Spleen (tissue), 13 donors: ENCODE measurements at places on chromosomes 1 and 21. TPM values are rescaled to one million over a fixed set of nuclear protein-coding genes. Genes with fewer than 3 reads are reported as not detected.

DNA sequence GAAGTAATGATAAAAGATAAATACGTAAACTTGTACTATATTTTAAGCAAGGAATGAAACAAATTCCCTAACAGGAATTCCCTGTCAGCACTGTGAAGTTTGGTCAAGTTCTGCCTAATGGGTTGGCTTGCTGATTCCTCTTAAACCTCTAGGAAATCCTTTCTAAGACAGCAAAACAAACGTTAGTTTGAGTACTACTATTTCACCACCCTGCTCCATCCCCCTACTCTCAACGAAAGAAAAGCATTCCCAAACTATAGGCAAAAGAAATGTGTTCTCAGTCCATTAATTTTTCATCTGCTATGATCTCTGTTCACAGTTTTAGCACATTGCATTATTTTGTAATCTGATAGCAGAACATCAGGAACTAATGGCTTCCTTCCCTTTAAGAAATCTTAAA is 16.1 kb downstream of the SERPINC1 start:
- no peak overlapping the region for H3K27ac ChIP-seq
- no peak for DNase-seq
- H3K36me3 ChIP-seq: no peaks in the 10 kb centered on the region
- no peaks in the 10 kb centered on the region for H3K27me3 ChIP-seq
- no peak overlapping the region for H3K4me3 ChIP-seq

GRCh38 chr1:192973202-192973601 is 86.0 kb downstream of the UCHL5 start:
- H3K27me3 ChIP-seq: no peaks in the 10 kb centered on the region
- DNase-seq: no peak
- H3K4me1 ChIP-seq: no peaks in the 10 kb centered on the region
- H3K4me3 ChIP-seq: no peak overlapping the region

GRCh38 chr21:15688809-15689208 is 41.0 kb upstream of the USP25 start:
- peaks cover 35% of the 10 kb centered on the region for H3K4me1 ChIP-seq
- no peak overlapping the region for H3K27ac ChIP-seq
- no peak for DNase-seq
- no peaks in the 10 kb centered on the region for H3K36me3 ChIP-seq

DNA sequence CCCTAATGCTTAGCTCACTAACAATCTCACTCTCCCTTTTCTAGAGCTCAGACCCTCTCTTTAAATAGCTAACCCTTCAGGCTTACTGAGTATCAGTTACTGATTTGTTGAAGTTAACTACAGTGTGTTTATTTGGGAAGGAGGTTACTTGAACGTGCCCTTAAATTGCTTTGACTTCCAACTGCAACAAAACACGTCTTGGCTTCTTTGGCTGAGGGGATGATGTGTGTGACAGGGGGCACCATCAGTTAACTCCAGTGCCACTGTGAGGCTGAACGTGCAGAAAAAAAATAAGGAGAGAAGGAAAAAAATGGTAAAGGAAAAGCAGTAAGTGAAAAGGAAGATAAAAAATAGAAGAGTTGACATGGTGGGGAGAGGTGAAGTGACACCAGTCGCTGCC is 75.1 kb upstream of the NRIP1 start:
- no peaks in the 10 kb centered on the region for H3K36me3 ChIP-seq
- no peak overlapping the region for H3K27ac ChIP-seq
- H3K4me3 ChIP-seq: no peak overlapping the region
- no peaks in the 10 kb centered on the region for H3K27me3 ChIP-seq
- peaks cover 8% of the 10 kb centered on the region for H3K4me1 ChIP-seq

DNA sequence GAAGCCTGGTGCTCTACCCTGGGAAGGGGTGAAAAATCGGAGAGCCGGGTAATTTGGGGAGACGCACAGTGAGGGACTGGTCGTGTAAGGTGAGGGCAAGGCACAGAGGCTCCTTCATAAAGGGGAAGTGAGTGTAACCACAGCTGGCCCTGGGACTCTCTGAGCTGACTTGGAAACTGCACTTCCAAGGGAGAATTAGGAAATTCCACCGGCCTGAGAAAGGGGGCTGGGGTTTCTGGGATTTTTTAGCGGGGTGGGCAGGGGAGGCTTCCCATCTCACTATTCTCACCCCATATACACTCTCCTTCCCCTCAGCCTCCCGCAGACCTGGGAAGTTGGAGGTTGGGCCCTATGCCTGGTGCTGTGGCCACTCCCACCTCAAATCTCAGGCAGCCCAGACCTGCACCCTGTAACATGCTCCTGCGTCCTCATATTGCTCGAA is 88.3 kb upstream of the IPO9 start:
- no peak overlapping the region for H3K27ac ChIP-seq
- H3K4me1 ChIP-seq: peaks cover 30% of the 10 kb centered on the region
- H3K27me3 ChIP-seq: peaks cover 5% of the 10 kb centered on the region

The INAVA gene
- 0.87 TPM for total RNA-seq

The DMRTB1 gene
- total RNA-seq: not detected

- no peak overlapping the region for H3K27ac ChIP-seq
- DNase-seq: no peak
- H3K4me1 ChIP-seq: no peaks in the 10 kb centered on the region
- no peak overlapping the region for H3K4me3 ChIP-seq
These were observed 21.3 kb upstream of the KCNE2 start for GRCh38 chr21:34342476-34342875.

GRCh38 chr1:12201352-12202189 is 28.3 kb upstream of the VPS13D start:
- peak; percentile 79 for DNase-seq
- peaks cover 62% of the 10 kb centered on the region for H3K4me1 ChIP-seq
- H3K4me3 ChIP-seq: no peak overlapping the region
- peak overlapping the region; percentile 70 for H3K27ac ChIP-seq
- H3K27me3 ChIP-seq: no peaks in the 10 kb centered on the region
- peaks cover 100% of the 10 kb centered on the region for H3K36me3 ChIP-seq

GRCh38 chr1:59186656-59187055 is 110.2 kb upstream of the FGGY start:
- no peak overlapping the region for H3K27ac ChIP-seq
- H3K4me1 ChIP-seq: no peaks in the 10 kb centered on the region
- DNase-seq: no peak
- no peak overlapping the region for H3K4me3 ChIP-seq

The LCE3E gene
- total RNA-seq: not detected
